ENCODE measurements at places on chromosomes 7 and 10.

- peak; percentile 85 for DNase-seq
These were observed 11.9 kb upstream of the LRRC27 start for GRCh38 chr10:132319853-132320653.

DNA sequence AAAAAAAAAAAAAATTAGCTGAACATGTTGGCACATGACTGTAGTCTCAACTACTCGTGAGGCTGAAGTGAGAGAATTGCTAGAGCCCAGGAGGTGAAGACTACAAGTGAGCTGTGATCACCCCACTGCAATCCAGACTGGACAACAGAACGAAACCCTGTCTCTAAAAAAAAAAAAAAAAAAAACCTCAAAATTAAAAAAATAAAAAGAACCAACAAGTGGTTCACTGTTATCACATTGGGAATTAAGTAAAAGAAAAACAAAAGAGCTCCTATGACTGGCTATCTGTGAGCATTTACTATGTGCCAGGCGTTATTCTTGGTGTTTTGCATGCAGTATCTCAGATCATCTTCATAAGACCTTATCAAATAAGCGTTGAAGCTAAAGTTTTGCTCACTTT is 66.0 kb downstream of the ANLN start:
- DNase-seq, result no peak

GRCh38 chr7:74288034-74288881 is 949 bp upstream of the CLIP2 start:
- no peak for DNase-seq

DNA sequence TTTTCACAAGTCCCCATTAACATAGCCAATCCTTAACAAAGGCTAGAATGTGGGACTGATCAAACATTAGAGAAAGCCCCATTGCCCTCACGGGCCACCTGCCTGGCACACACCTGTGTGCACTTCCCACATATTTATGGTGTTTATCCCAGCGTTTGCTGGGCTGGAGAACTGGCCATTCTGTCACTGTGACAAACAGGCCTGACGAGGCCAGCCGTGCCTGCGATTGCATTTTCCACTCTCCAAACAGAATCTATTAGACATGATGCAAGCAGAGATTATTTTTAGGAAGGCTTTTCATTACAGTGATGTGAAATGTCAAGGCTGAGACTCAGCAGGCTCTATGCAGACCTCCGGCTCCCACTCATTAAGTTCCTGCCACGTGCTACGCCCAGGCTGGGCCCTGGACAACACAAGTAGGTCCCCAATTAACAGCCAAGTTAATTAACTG is 20.4 kb downstream of the PTPRN2 start:
- no peak for DNase-seq

DNA sequence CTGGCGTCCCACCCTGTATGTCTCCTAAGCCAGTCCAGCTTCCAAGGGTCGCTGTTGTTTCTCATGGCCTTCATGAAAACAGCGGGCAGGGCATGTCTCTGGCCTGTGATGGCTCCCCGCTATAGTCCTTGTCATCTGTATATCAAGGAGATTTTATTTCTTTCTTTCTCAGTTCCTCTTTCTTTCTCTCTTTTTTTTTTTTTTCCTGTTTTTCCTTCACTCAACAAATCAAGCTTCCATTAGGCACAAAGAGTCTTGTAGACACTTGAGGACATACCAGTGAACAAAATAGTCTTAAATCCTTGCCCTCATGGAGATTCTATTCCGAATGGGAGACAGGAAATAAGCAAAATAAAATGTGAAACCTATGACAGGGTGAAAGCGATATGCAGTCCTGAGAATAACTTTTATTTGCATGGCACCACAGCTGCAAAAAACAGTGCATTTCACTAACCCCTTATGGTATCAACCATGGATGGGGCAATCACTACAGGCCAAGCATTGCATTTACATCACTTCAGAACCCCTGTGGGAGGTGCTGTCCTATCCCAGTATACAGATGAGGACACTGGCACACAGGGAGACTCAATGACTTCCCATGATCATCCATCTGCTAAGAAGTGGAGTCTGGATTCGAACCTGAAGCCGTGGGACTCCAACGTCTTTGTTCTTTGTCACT is 50.7 kb downstream of the SYPL1 start:
- no peak for DNase-seq

- DNase-seq, result no peak
These were observed 41.0 kb downstream of the SP8 start for GRCh38 chr7:20745702-20746101.

GRCh38 chr10:30437031-30437841 is 3.3 kb downstream of the MAP3K8 start:
- DNase-seq, result no peak

GRCh38 chr10:124415210-124415609 is 3.5 kb downstream of the OAT start:
- no peak for DNase-seq

- no peak for DNase-seq
These were observed 146.8 kb downstream of the CYP26A1 start for GRCh38 chr10:93220296-93221170.

- DNase-seq, result no peak
These were observed 158.4 kb downstream of the NEURL1 start for GRCh38 chr10:103651783-103652476.

GRCh38 chr10:132559538-132559937 is 22.0 kb downstream of the INPP5A start:
- DNase-seq, result no peak

DNA sequence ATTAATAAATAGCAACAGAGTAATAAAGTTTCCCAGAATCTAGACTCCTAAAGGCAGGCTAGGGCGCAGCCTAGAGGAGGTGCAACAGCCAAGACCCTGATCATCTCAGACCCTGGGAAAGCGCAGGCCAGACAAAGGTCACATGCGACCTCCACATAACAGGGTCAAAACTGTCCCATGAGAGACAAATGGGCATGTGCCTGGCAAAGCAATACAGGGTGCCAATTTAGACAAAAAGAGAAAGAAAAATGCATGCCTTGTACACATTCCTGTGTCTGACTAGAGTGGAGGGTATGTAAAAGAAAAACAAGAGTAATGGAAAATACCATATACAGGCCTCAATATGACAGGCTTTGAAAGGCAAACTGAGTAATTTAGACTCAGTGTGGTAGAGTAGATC is 22.2 kb downstream of the MPP7 start:
- peak; percentile 43 for DNase-seq

GRCh38 chr10:89281606-89282395 is 20.0 kb upstream of the IFIT2 start:
- DNase-seq, result no peak

DNA sequence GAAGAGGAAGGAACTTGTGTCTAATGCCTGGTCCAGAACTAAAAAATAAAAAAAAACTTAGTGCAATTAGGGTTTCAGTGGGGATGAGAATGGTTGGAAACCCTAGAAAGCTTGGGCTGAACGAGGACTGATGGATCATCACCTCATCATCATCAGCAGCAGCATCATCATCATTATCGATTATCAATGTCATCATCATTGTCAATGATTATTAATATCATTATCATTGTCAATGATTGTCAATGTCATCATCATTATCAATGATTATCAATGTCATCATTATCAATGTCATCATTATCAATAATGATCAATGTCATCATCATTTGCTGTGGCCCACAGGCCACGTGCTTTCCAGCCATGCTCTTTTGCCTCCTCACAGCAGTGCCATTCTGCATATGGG is 952.0 kb upstream of the ZNF722 start:
- DNase-seq, result no peak

- no peak for DNase-seq
These were observed 793.1 kb downstream of the NXPH1 start for GRCh38 chr7:9226500-9226899.

DNA sequence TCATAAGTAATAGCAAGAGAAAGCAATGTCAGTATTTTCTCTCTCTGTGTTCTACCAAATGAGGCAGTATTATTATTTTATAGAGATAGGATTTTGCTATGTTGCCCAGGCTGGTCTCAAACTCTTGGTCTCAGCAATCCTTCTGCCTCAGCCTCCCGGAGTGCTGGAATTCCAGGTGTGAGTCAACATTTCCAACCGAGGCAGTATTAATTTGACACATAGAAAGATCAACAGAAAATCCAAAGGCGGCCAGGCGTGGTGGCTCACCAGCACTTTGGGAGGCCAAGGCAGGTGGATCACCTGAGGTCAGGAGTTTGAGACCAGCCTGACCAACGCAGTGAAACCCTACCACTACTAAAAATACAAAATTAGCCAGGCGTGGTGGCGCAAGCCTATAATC is 71.8 kb downstream of the SMURF1 start:
- no peak for DNase-seq

- DNase-seq, result no peak
These were observed 91.0 kb downstream of the ADCY1 start for GRCh38 chr7:45665172-45665571.

GRCh38 chr10:129046962-129047361 is 420.1 kb upstream of the MGMT start:
- DNase-seq, result peak; percentile 28

GRCh38 chr7:45710271-45711160 is 136.3 kb downstream of the ADCY1 start:
- DNase-seq, result no peak

DNA sequence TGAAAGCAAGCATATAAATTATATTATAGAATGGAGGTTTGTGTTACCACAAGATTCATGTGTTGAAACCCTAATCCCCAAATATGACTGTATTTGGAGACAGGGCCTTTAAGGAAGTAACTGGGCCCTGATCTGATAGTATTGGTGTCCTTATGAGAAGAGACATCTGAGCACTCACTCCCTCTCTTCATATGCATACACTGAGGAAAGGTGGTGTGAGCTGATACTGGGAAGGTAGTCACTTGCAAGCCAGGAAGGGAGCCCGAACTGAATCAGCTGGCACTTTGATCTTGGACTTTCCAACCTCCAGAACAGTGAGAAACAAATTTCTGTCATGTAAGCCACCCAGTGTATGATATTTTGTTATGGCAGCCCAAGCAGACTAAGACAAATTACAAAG is 66.9 kb upstream of the RHOBTB1 start:
- no peak for DNase-seq

- DNase-seq, result peak; percentile 68
These were observed 41.9 kb downstream of the MET start for GRCh38 chr7:116713918-116714317.

DNA sequence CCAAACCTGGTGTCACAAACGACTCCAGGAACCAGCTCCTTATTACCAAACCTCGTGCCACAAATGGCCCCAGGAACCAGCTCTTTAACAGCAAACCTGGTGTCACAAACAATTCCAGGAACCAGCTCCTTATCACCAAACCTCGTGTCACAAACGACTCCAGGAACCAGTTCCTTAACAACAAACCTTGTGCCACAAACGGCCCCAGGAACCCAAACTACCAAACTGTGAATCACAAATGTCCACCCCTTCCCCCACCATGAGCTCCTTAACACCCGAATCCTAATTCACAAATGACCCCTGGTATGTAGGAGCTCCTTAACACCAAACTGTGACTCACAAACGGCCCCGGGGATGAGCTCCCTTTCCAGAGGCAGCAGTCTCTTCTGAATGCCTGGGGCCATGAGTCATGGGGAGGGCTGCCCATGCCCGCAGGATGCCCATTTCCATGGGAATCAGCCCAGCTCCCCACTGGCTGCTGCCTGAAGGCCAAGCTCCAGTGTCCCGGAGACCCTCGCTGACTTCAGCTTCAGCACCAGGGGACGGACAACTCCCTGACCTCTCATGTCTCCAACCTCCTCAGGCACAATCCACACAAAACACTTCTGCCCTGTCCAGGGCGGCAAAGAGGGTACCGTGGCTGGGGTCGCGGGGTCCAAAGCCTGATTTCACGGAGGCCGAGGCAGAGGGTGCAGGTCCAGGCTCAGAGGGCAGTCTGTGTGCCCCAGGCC is 213.1 kb downstream of the ELFN1 start:
- peak; percentile 79 for DNase-seq

GRCh38 chr7:103902917-103903316 is 86.5 kb downstream of the RELN start:
- DNase-seq, result no peak

- peak; percentile 65 for DNase-seq
These were observed 18.7 kb downstream of the TAS2R40 start for GRCh38 chr7:143240291-143241168.

DNA sequence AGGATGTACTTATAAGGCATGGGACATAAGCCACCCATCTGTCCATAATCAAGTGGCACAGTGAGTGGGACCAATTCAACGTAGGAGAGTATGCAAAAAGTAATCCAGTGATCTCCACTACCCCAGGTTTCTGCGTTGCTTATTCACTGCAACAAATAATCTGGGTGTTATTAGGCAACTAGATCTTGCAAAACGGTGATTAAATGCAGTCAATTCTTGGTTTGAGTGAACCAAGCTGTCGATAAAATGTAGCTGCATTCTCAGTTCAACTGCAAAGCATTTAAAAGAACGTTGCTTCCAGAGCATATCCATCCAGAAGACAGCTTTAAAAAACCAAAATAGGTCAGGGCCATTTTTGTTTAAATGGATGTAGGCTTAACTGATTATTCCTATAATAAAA is 5.0 kb downstream of the LSMEM1 start:
- DNase-seq, result no peak

GRCh38 chr7:15042285-15043065 is 139.9 kb upstream of the DGKB start:
- no peak for DNase-seq

DNA sequence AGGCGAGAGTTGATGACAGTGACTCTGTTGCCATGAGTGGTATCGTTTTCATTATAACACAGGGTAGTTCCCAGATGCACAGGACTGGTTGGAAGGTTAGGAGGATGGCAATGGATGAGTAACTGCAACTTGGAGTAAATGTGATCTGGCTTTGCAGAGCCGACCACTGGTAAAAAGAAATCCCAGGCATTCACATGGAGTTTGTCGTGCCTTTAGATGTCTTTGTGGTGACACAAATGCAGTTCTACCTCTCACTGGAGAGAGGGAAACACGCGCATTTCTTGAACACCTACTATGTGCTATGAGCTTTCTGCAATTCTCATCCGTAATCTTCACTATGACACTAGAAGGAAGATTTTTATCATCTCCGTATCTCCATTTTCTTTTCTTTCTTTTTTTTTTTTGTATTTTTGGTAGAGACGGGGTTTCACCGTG is 1.7 kb upstream of the MNX1 start:
- no peak for DNase-seq

GRCh38 chr10:69494626-69495558 is 43.6 kb downstream of the TSPAN15 start:
- no peak for DNase-seq

DNA sequence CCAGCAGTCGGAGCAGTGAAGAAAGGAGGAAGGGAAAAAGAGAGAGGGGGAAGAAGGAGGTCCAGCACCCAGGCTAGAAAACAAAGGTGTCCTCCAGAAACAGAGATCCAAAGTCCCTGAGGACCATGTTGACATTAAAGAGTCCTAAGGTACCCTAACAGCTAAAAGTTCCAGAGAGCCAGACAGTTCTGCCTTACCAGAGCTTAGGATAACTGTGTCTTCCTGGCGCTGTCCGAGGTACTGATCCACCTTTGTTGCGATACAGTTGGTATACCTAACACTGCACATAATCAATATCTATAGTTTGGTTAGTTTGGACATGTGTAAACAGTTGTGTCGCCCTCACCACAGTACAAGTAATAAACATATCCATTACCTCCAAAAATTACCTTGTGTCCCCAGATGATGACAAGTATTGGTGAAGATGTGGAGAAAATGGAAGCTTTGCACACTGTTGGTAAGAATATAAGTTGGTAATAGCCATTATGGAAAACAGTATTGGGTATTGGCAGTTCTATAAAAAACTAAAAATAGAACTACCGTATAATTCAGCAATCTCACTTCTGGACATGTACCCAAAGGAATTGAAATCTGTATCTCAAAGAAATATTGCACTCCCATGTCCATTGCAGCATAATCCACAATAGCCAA is 59.8 kb downstream of the GRID1 start:
- DNase-seq, result no peak
